ENCODE measurements at places on chromosomes 1 and 21.
A peak's percentile ranks its signal among the peaks of the same experiment; 100 is the strongest.

GRCh38 chr1:89556726-89557444, 32.3 kb downstream of the LRRC8B start:
- DNase-seq, result no peak

DNA sequence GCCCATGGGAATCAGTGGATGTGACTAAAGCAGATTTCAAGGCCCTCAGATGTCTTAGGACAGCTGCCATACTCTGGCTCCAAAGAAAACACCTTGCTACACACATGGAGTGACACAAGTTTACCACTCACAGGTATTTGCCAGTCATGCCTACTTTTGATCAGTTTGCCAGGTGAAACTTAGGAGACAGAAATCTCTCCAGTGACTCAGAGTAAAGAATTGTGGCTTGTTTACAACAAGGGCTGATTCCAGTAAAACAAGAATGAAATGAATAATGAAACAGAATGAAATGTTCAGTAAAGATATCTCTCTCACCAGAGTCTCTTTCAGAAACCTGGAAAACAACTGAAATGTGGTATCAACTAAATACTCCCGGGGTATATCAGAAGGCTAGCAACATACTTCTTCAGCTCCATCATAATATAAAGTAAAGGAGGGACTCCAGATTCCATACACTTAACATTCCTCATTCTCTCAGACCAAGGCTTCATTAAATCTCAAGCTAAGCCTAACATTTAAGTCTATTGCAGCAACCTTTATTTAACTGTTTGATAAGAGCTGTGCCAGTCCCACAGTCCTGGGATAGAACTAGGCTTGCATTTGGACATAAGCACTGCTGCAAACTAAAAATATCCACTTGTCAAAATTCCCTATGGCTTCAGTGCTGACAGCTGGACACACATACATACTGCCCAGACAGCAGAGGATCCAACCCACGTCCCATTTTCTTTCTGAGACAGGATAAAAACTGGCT, 143.3 kb downstream of the SIPA1L2 start:
- DNase-seq, result no peak

GRCh38 chr1:32977546-32978087, 13.0 kb upstream of the RNF19B start:
- DNase-seq, result no peak

- no peak for DNase-seq
Measured at GRCh38 chr1:204384636-204385352, 25.1 kb upstream of the PLEKHA6 start.

DNA sequence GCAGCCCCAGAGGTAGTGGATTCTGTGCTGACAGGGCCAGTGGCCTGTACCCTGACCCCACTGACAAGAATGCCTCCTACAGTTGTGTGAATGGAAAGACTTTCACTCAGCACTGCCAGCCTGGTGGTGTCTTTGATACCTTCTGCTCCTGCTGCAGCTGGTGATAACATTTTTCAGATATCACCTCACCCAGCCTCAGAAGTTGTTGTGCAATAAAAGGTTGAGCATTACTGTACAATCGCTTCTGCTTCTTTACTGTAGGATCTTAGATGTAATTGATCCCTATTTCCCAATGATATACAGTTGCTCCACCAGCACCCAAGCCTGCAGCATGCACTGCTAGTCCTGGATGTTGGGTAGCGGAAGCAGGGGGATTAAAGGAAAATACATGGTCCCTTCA, 4.8 kb upstream of the CHIA start:
- no peak for DNase-seq

- DNase-seq, result peak; percentile 79
Measured at GRCh38 chr1:39799770-39800470, 11.3 kb upstream of the BMP8B start.

DNA sequence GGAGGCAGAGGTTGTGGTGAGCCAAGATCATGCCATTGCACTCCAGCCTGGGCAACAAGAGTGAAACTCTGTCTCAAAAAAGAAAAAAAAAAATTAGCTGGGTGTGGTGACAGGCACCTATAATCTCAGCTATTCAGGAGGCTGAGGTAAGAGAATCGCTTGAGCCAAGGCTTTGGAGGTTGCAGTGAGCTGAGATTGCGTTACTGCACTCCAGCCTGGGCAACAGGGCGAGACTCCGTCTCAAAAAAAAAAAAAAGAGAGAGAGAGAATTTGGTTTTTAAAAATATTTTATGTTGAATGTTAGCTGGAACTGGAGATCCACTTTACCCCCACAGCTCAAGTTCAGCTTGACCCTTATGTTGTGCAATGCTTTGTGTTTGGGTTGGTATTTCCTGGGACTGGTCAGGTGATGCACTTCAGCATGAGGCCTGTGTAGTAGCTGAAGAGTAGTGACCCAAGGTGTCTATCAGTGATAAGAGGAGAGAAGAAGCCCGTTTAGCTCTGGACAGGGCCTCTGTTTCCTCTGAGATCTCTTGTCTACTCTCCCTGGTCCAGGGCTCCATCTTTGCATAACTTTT, 36.8 kb upstream of the MACF1 start:
- no peak for DNase-seq

Measured in retina (tissue), 1 donor.